ENCODE measurements at places on chromosomes 12 and 14. TPM values are rescaled to one million over a fixed set of nuclear protein-coding genes. Genes with fewer than 3 reads are reported as not detected.
A peak's percentile ranks its signal among the peaks of the same experiment; 100 is the strongest.

C3AR1 gene
- total RNA-seq, result 42.2 TPM

ARG2 gene
- 5.9 TPM for total RNA-seq

ABCD2 gene
- total RNA-seq, result 0.74 TPM

SRRM4 gene
- total RNA-seq, result 0.03 TPM

SYCP3 gene
- total RNA-seq, result 0.46 TPM

TAMALIN gene
- total RNA-seq, result 84.0 TPM

NANOG gene
- 0.49 TPM for total RNA-seq

FIGNL2 gene
- 1.9 TPM for total RNA-seq

EAPP gene
- total RNA-seq, result 25.4 TPM

ZFYVE1 gene
- 17.1 TPM for total RNA-seq

KCNMB4 gene
- 6.0 TPM for total RNA-seq

GRCh38 chr12:15846887-15847286 lies 35.3 kb upstream of the STRAP start:
- no peaks in the 10 kb centered on the region for H3K4me1 ChIP-seq
- H3K27me3 ChIP-seq, result peaks cover 3% of the 10 kb centered on the region
- H3K27ac ChIP-seq, result no peak overlapping the region
- no peak overlapping the region for H3K4me3 ChIP-seq

- DNase-seq, result no peak
- no peaks in the 10 kb centered on the region for H3K4me1 ChIP-seq
- H3K27ac ChIP-seq, result peak overlapping the region; percentile 45
- H3K27me3 ChIP-seq, result no peaks in the 10 kb centered on the region
- H3K4me3 ChIP-seq, result no peak overlapping the region
- no peaks in the 10 kb centered on the region for H3K36me3 ChIP-seq
These were observed 136.7 kb downstream of the PDE3A start for GRCh38 chr12:20505056-20505455.

- H3K36me3 ChIP-seq, result no peaks in the 10 kb centered on the region
- peaks cover 4% of the 10 kb centered on the region for H3K4me1 ChIP-seq
- H3K4me3 ChIP-seq, result no peak overlapping the region
- H3K27me3 ChIP-seq, result no peaks in the 10 kb centered on the region
These were observed 77.5 kb upstream of the EEA1 start for GRCh38 chr12:93006471-93007208.

DNA sequence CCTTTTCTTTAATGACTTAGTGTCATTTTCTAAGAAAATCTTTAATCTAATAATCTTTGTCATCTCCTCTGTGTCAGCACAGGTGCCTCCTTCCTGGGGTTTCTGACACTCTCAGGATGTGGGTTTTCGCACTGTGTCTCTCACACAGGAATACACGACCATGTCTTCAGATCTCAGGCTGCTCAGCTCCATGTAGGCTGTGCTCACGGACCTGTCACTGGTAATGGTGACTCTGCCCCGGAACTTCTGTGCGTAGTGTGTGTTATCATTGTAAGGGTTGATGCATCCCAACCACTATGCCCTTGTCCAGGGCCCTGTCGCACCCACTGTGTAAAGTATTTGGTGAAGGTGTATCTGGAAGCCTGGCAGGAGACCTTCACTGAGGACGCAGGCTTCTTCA lies 647.8 kb downstream of the TMEM121 start:
- no peaks in the 10 kb centered on the region for H3K36me3 ChIP-seq
- H3K27ac ChIP-seq, result no peak overlapping the region
- no peak for DNase-seq
- H3K27me3 ChIP-seq, result no peaks in the 10 kb centered on the region

DNA sequence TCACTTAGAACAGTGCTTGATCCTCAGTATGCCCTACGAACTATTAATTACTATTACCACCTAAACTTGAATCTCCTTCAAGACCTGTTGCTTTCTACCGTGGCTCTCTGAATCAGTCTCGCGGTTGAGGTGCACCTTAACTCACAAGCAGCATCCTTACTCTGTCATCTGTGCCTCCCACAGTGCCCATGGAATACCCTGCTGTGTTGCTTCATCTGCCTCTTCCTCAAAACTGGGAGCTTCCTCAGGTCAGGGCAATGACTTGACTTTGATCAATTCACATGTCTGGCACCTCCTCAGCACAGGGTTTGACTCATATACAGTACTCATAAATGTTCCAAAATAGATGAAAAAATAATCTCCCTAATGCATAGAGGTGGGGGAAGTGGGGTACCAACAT lies 305.9 kb downstream of the NUAK1 start:
- H3K4me1 ChIP-seq, result peaks cover 2% of the 10 kb centered on the region
- no peak overlapping the region for H3K4me3 ChIP-seq

- H3K27me3 ChIP-seq, result no peaks in the 10 kb centered on the region
- peak overlapping the region; percentile 96 for H3K27ac ChIP-seq
- H3K4me1 ChIP-seq, result peaks cover 24% of the 10 kb centered on the region
These were observed 93.5 kb downstream of the LRRC74A start for GRCh38 chr14:76919431-76920330.

GRCh38 chr14:22557846-22558220 lies 31.2 kb downstream of the DAD1 start:
- no peaks in the 10 kb centered on the region for H3K27me3 ChIP-seq
- H3K27ac ChIP-seq, result no peak overlapping the region
- peaks cover 18% of the 10 kb centered on the region for H3K4me1 ChIP-seq
- no peaks in the 10 kb centered on the region for H3K36me3 ChIP-seq
- no peak overlapping the region for H3K4me3 ChIP-seq
- no peak for DNase-seq

- no peak overlapping the region for H3K4me3 ChIP-seq
- no peak overlapping the region for H3K27ac ChIP-seq
- DNase-seq, result peak; percentile 75
- peaks cover 8% of the 10 kb centered on the region for H3K36me3 ChIP-seq
- no peaks in the 10 kb centered on the region for H3K27me3 ChIP-seq
- H3K4me1 ChIP-seq, result peaks cover 21% of the 10 kb centered on the region
These were observed 371 bp upstream of the REM2 start for GRCh38 chr14:22882529-22883172.

DNA sequence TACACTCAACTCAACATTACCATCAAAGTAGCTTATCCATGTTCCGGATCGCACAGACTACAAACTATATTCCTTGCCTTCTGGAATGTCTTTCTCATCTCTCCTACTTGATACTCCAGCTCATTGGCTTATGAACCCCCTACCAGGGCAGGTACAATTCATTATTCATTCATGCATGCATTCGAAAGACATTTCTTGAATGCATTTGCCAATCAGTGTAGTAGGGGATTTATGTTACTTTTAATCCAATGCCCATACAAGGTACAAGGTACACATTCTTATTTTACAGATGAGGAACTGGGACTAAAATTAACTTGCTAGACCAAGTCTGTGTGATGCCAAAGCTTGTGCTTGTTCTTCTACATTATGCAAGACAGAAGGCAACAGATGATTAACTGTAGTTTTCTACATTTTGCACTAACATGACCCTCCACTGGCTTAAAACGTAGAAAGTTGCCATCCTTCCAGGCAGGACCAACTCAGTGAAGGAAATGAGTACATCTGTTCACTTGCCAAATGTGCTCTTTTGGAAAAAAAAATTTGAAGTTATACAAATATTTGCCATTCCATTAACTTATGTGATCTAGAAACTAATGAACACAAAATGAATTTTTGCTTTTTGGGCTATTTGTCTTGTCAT lies 53.8 kb upstream of the KCNJ8 start:
- H3K4me3 ChIP-seq, result no peak overlapping the region
- H3K36me3 ChIP-seq, result no peaks in the 10 kb centered on the region
- DNase-seq, result no peak
- H3K27me3 ChIP-seq, result no peaks in the 10 kb centered on the region
- H3K27ac ChIP-seq, result no peak overlapping the region

DNA sequence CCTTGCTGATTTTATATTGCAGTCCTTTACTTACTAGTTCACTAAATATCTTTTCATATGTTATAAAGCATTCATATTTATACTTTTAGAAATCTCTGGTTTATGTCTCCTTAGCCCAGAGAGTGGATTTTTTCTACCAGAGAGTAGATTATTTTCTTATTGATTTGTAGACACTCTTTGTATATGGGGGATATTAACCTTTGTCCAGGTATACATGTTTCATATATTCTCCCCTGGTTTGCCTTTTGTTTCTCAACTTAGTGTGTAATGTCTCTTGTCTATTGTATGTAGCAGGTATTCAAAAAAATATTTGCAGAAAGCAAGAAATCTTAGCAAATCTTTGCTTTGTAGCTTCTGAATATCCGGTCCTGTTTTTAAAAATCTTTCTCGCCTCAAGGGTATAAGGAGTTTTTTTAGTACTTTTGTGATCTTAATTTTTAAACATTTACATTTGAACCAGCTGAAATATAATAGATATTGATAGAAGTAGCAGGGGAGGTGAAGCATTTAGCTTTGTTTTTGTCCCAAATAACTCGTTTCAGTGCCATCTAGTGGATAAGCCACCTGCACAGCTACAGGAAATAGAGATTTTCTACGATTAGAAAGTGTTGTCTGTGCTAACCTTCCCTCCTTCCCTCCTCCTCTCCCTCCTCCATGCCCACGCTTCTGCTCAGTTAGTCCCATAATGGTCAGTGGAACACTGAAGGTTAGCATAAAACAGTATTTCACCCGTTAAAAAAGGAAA lies 97.0 kb downstream of the PHETA1 start:
- H3K4me1 ChIP-seq, result peaks cover 22% of the 10 kb centered on the region
- H3K27ac ChIP-seq, result no peak overlapping the region
- H3K36me3 ChIP-seq, result no peaks in the 10 kb centered on the region
- DNase-seq, result no peak
- H3K4me3 ChIP-seq, result no peak overlapping the region

GRCh38 chr12:4780641-4781611 lies 60.7 kb downstream of the GALNT8 start:
- DNase-seq, result peak; percentile 6
- no peaks in the 10 kb centered on the region for H3K36me3 ChIP-seq
- no peaks in the 10 kb centered on the region for H3K4me1 ChIP-seq

GRCh38 chr12:80709811-80710726 lies 2.6 kb downstream of the MYF6 start:
- peaks cover 12% of the 10 kb centered on the region for H3K27me3 ChIP-seq
- no peak overlapping the region for H3K4me3 ChIP-seq
- no peak overlapping the region for H3K27ac ChIP-seq
- DNase-seq, result no peak
- H3K36me3 ChIP-seq, result no peaks in the 10 kb centered on the region

GRCh38 chr14:54881761-54882401 lies 20.7 kb downstream of the GCH1 start:
- DNase-seq, result peak; percentile 92
- peaks cover 21% of the 10 kb centered on the region for H3K4me1 ChIP-seq
- H3K36me3 ChIP-seq, result no peaks in the 10 kb centered on the region
- H3K27ac ChIP-seq, result peak overlapping the region; percentile 84
- no peak overlapping the region for H3K4me3 ChIP-seq

- no peaks in the 10 kb centered on the region for H3K36me3 ChIP-seq
- H3K27me3 ChIP-seq, result no peaks in the 10 kb centered on the region
- H3K4me1 ChIP-seq, result no peaks in the 10 kb centered on the region
- no peak overlapping the region for H3K27ac ChIP-seq
- no peak overlapping the region for H3K4me3 ChIP-seq
These were observed 1.5 kb upstream of the HCAR1 start for GRCh38 chr12:122732170-122732569.

DNA sequence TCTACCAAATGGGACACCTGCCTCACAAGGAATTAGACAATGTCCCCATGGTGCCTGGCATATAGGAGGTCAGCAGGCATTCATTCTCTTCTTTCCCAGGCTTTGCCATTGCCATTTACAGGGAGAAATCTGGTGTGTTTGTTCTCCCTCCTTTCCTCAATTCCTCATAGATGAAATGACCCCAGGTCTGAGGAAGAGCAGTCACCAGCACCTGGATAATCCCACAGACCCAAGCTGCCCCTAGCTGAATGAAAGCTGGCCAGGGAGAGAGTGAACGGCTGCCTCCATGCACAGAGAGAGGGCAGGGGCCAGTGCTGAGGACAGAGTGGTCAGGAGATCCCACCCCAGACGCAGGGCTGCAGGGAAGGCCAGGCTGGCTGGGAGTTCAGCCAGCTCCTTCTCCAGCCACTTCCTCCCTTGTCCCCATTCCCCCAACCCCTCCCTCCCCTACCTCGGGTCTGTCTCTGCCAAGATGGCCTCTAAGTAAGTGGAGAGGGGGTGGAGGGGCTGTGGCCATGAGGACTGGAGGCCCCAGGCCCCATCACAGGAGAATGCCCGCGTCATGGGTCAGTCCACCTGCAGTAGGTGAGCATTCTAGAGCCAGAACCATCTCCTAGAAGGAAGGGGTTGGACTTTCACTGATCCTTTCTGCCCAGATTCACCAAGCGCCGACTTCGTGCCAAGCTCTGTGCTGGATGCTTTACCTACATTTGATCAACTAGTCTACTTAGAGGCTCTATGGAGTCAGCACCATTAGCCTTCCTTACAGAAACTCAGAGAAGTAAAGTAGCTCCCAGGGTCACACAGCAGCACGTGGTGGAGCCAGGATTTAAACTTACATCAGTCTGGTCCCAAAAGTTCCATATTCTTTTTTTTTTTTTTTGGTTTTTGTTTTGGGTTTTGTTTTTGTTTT lies 2.0 kb upstream of the KRT4 start:
- no peaks in the 10 kb centered on the region for H3K36me3 ChIP-seq
- peaks cover 3% of the 10 kb centered on the region for H3K4me1 ChIP-seq
- H3K27me3 ChIP-seq, result peaks cover 2% of the 10 kb centered on the region
- no peak overlapping the region for H3K27ac ChIP-seq
- DNase-seq, result peak; percentile 41
- H3K4me3 ChIP-seq, result no peak overlapping the region

DNA sequence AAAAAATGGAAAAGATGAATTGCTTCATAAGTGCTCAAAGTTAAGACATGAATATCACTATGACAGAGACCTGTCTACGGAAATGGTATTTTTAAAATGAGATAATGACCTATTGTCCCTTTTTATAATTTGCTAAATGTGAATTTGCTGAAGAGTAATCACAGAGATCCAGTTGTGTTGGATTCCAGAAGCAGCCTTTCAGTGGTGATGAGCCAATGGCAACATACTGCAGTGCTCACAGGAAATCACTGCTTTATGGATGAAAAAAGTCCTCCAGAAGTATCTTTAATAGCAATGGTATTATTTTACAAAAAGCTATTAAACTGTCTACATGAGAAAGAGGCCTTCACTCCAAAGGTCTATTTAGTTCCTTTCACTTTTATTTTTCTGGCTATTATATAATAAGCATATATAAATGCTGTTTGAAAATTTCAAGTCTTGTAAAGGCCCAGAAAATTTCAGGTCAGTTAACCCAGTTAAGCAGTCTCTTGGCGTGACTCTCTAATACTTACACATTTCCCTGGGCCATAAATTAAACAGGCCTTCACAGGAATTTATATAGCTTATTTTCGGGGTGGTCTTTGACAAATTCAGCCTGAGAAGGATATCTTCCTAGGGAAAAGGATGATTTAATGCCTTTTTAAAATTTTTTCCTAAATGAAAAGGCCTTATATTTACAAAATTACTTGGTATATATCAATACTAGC lies 55.4 kb downstream of the KCNJ8 start:
- H3K27ac ChIP-seq, result peak overlapping the region; percentile 21
- H3K36me3 ChIP-seq, result no peaks in the 10 kb centered on the region
- H3K4me1 ChIP-seq, result peaks cover 6% of the 10 kb centered on the region

GRCh38 chr12:30707613-30708342 lies 12.1 kb upstream of the IPO8 start:
- no peak overlapping the region for H3K4me3 ChIP-seq
- H3K4me1 ChIP-seq, result no peaks in the 10 kb centered on the region
- DNase-seq, result no peak
- H3K27ac ChIP-seq, result no peak overlapping the region

- no peaks in the 10 kb centered on the region for H3K27me3 ChIP-seq
- H3K27ac ChIP-seq, result no peak overlapping the region
- no peaks in the 10 kb centered on the region for H3K4me1 ChIP-seq
- no peak for DNase-seq
- H3K36me3 ChIP-seq, result no peaks in the 10 kb centered on the region
These were observed 31.7 kb downstream of the FUT8 start for GRCh38 chr14:65444230-65444629.

- H3K4me1 ChIP-seq, result no peaks in the 10 kb centered on the region
- no peaks in the 10 kb centered on the region for H3K27me3 ChIP-seq
- DNase-seq, result no peak
- H3K4me3 ChIP-seq, result no peak overlapping the region
These were observed 242.6 kb downstream of the CPNE8 start for GRCh38 chr12:38662829-38663228.
